ENCODE measurements at places on chromosomes 16 and 17.
A peak's percentile ranks its signal among the peaks of the same experiment; 100 is the strongest.

DNA sequence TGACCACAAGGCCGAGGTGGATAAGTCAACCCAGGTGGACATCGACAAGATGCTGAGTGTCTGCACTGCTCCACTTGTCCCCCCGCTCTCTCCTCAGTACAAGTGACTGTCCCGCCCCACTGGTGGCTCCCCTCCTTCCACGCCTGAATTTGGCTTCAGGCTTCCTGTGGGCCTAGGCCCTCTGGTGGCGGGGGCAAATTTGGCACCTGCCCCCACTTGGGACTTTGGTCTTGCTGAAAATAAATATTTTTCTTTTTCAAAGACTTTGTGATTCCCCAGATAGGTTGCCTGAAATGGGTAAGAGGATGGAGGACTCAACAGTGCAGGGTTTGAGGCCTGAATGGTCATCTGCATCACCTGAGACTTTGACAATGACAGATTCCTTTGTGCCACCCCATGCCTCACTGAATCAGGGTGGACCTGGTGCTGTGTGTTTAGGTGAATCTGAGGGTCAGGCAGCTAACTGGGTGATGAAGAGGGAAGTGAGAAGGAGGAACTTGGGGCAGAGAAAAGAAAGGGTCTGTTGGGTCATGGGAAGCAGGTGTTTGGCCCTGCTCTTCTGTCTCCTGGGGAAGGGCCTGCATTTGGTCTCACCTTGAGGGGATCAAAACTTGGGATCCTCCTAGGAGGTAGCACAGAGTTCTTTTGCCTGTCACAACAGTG lies 2.0 kb downstream of the C16orf86 start:
- no peak for DNase-seq

GRCh38 chr16:89374393-89374960 lies 115.9 kb downstream of the ANKRD11 start:
- DNase-seq: no peak

DNA sequence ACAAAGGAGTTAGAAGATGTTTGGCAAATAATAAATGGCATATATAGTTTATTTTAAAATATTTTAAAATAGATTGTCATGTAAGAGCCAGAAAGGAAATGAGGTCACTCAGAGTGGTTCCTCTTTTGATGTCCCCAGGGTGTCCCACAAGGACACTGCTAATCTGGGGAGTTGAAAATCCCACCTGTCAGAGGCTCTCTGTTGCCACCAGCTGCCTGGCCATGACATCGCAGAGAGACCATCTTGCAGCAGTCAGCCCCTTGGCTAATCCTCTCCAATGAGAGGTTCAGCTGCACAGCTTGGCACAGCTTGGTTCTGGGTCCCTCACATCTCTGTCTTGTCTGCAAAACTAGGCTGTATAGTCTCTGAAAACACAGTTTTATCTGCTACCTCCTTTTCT lies 11.0 kb upstream of the RBFOX1 start:
- no peak for DNase-seq

- DNase-seq: peak; percentile 99
These were observed at the start of gene DDX5 for GRCh38 chr17:64506201-64506575. DDX5 (minus strand) TSS chr17:64506289; CDS start chr17:64506119, 170 bp downstream.

- no peak for DNase-seq
These were observed 35.1 kb upstream of the SLC38A10 start for GRCh38 chr17:81329927-81330883.

DNA sequence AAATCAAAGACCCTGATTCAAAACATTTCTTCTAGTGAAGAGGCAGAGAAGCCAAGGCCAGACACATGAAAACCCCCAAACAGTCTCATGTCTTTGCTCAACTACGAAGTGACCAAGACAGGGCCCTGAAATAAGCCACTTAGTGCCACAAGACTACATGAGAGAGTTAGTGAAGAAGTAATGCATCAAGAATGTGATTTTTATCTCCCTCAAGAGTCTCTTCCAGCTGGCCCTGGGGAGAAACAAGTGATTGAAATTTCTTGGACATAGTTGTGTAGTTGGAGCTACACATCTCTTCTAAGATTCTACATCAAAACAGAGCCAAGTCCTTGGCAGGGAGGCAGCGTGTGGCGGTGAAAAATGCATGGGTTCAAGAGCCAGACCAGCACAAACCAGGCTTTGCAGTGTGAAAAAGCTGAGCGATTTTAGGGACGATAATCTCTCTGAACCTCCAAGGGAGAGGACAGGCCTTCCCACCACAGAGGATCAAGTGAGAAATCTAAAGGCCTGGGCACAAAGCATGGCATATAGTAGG lies 30.6 kb downstream of the LYRM1 start:
- no peak for DNase-seq

GRCh38 chr16:86914876-86915717 lies 336.7 kb downstream of the FOXL1 start:
- no peak for DNase-seq

DNA sequence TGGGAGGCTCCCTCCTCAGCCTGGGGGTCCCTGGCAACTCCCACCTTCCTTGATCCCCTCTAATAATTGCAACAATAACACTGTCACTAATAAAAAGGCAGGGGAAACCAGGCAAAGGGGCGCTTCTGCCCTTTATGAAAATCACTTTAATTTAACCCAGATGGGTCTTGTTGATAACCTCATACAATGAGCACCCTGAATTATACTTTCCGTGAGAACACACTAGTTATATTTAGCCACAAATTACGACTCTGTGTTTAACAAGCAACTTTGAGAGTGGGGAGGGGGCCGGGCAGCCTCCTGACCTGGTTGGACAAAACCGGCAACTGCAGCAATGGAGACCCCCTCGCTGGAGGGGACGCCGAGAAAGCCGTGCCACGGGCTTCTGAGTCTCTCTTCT lies 5.7 kb upstream of the BAHCC1 start:
- no peak for DNase-seq

DNA sequence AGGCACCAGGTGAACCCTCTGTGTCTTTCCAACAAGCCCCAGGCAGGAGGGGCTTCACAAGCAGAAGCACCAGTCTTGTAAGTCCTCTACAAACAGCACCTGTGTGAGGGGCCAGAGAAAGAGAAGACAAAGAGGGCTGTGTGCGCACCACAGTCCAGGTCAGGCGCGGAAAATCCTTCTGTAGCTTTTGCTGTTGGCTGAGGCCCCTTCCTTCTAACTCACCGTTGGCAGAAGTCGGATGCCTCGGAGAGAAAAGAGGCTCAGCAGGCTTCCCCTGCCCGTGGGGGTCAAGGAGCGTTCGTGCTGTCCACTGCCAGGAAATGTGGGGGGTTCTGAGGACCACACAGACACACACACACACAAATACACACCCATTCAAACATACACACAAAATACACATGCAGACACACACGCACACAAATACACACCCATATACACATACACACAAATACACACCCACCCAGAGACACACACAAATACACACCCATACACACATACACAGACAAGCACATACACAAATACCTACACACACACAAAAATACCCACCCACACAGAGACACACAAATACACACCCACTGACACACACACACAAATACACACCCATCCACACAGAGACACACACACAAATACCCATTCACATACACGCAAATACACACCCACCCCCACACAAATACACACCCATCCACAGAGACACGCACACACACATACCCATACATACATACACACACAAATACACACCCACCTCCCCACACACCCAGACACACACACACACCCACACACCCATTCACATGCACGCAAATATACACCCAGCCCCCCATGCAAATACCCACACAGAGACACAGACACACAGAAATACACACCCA lies 6.8 kb downstream of the ZG16B start:
- DNase-seq: no peak

DNA sequence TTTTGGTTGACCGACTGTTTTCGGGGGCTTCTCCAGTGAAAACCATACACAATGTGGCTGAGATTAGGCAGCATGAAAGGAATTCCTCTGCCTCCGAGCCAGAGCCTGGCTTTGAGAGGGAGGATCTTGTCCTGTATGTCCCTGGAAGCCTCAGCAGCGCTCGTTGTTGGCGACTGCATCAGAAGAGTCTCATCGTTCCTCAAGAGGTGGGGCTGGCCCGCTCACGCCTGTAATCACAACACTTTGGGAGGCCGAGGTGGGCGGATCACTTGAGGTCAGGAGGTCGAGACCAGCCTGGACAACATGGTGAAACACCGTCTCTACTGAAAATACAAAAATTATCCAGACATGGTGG lies 15.0 kb downstream of the HS3ST6 start:
- no peak for DNase-seq

- DNase-seq: no peak
These were observed 6.8 kb upstream of the ZNF594 start for GRCh38 chr17:5198472-5198871.

DNA sequence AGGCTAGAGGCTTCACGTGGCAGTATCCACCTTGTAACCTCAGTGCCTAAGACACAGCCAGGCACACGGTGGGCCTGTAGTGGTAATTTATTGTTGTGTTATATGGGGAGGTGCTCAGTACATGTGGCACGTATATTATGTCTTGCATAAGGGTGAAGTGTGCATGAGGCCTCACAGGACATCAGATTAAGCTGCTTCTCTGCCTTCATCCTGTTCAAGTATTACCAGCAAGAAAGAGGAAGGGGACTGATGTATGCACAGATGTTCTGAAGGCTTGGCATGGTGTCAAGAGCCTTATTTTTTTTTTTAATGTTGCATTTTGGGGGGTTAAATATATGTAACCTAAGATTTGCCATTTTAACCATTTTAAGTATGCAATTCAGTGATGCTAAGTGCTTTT lies 71.6 kb downstream of the ABCC1 start:
- DNase-seq: no peak

- DNase-seq: no peak
These were observed 76.7 kb downstream of the RTN4RL1 start for GRCh38 chr17:1948517-1948825.

DNA sequence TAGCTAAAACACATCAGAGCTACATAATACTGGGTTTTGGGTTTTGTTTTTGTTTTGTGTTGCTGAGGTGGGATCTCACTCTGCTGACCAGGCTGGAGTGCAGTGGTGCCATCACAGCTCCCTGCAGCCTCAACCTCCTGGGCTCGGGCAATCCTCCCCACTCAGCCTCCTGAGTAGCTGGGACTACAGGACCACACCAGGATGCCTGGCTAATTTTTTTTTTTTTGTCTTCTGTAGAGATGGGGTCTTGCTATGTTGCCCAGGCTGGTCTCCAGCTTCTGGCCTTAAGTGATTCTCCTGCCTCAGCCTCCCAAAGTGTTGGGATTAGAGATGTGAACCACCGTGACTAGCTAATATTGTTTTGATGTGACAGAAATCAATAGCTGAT lies 6.2 kb downstream of the MEAK7 start:
- DNase-seq: no peak

- no peak for DNase-seq
These were observed 2.4 kb upstream of the MTSS2 start for GRCh38 chr16:70688246-70688742.

GRCh38 chr17:8073627-8074484 lies 13.7 kb downstream of the ALOX12B start:
- DNase-seq: peak; percentile 88

GRCh38 chr17:17742133-17742621 lies 60.9 kb downstream of the RAI1 start:
- no peak for DNase-seq

DNA sequence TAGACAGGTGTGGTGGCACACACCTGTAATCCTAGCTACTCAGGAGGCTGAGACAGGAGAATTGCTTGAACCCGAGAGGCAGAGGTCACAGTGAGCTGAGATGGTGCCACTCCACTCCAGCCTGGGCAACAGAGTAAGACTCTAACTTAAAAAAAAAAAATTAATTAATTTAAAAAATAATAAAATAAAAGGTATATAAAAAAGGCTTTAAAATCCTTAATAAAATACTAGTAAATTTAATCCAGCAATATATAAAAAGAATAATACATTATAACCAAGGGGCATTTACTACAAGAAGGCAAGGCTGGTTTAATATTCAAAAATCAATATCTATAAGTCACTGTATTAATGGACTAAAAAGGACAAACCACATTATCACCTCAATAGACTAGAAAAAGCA lies 44.8 kb upstream of the MNT start:
- no peak for DNase-seq

DNA sequence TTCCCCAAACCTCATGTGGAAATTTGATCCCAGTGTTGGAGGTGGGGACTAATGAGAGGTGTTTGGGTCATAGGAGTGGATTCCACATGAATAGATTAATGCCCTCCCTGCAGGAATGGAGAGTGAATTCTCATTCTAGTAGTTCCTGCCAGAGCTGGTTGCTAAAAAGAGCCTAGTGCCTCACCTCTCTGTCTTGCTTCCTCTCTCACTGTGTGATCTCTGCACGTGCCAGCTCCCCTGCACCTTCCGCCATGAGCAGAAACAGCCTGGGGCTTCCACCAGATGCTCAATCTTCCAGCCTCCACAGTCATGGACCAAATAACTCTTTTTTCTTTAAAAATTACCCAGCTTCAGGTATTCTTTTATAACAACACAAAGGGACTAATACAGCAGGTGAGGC lies 72.9 kb upstream of the CLEC3A start:
- DNase-seq: no peak

GRCh38 chr17:81725439-81725838 lies 13.4 kb downstream of the SLC25A10 start:
- DNase-seq: no peak

DNA sequence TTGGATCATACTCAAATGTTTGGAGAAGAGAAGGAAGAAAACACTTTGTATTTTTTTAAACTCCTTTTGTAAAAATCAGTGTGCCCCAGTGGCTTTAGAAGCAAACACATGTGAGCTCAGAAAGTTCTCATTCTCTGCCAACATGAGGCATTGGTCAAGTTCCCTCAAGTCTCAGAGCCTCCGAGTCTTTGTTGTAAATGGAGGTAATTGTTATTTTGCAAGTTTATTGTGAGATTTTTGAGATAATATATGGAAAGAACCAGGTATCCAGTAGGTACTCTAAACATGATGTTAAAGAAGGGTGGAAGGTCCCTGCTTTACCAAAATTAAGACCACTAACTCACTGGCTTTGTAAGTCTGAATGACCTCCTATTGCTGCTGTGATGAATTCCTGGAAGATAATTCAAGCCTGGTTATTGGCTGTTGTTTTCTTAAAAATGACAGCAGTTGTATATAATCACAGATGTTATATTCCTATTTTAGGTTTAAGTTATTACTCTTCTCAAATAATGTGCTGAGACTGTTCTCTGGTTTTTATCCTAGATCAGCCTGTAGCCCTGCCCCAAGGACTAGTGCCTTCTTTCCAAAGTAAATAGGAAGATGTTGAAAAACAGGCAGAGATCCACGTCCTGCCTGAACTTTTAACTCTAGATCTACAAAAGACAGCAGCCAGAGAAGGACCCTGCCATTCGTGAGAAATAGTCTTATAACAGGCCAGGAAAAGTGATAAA lies 2.4 kb downstream of the HLF start:
- no peak for DNase-seq

GRCh38 chr16:80852261-80852872 lies 48.0 kb upstream of the CDYL2 start:
- DNase-seq: no peak
